ENCODE measurements at places on chromosomes 12 and 14. TPM values are rescaled to one million over a fixed set of nuclear protein-coding genes. Genes with fewer than 3 reads are reported as not detected.

Gene NINJ2
- not detected for total RNA-seq

Gene SLCO1C1
- total RNA-seq: not detected

Gene ZNF10
- 0.25 TPM for total RNA-seq

Gene VSIG10
- 14.6 TPM for total RNA-seq

DNA sequence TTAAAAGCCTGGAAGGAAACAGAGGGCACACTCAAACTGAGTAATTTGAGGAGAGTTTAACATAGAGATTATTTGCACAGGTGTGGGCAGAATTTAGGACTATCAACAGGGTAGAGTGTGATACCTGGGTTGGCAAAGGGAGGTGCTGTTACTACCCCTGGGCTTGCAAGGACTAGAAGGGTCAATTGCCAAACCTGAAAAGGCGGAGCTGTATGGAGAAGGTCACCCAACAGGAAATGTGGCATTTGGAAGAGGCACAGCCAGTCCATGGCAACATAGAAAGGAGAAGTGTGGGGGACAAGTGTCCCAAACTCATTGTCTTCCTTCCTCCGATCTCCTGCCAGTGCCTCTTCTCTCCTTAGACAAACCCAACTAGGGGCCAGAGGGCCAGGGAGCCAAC is 21.6 kb upstream of the MED13L start:
- no peak for DNase-seq

- no peak for DNase-seq
Observed at GRCh38 chr14:52266782-52267181, 716 bp upstream of the PTGDR start.

DNA sequence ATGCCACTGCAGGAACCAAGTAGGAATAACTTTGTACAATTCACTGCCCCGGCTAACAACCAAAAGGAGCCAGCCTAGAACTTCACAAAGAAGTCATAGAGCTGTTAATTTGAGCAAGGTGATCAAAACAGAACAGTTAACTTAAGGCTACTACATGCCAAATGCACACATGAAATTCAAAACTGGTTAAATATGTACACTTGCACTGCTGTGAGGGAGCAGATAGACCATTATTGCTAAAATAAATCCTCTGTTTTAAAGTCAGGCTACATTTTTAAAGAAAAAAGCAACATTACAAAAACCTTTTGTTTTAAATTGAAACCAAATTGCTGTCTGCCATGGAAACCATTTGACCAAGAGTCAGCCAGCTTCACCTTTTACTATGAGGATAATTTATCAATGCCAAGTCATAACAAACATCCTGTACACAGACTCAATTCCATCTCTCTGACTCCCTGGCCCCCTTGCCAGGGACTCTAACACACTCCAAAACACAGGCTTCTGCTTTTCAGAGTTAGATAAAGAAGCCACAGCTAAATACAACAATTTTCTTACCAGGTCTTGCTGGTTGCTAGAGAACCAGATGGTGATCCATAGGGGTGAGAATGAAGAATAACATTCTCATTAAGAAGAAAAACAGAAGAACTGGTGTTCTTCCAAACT is 84.0 kb downstream of the LRP6 start:
- no peak for DNase-seq

DNA sequence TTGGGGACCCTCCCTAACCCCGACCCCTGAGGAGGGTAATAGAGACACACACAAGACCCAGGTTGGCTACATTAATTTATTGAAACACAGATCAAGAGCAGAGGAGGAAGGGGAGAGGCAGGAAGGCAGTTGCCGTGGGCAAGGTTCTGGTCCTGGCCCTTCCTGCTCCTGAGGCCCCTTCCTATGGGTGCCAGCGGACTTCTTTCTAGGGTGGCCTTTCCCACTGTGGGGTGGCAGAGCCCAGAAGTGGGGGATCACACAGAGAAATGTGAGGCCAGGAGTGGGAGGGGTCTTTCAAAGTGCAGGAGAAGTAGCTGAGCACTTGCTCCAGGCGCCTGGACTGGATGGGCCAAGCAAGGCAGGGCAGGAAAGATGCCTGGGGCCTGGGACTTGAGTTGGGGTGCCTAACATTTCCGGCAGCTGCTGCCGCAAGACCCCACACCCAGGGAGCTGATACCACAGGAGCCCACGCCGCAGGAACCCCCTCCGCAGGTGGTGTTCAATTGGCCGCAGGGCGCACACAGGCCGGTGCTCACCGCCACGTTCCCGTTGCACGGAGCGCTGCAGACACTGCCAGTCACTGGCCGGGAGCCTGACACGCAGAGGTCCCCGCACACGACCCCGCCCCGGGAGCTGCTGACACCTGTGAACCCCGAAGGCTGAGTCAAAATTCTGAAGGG is 5.3 kb downstream of the KRT81 start:
- DNase-seq: no peak

- no peak for DNase-seq
Observed at GRCh38 chr12:26690601-26691000, 142.4 kb downstream of the ITPR2 start.

DNA sequence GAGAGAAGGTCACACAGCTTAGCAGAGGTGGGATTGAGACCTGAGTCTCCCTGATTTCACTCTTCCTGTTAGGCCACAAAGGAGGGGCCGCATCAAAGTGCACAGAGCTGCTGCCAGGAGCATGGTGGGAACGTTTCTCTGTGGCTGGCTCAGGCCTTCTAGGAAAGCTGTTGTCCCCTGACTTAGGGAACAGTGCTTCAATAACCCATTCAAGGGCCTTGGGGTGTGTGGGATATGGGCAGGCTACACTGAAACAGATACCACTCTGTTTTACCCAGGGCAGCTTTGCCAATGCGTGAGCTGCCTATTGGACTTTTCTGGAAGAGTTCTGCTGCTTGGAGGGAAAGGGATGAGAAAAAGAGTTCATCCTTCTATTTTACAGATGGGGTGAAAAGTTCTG is 110.0 kb downstream of the ADCK1 start:
- no peak for DNase-seq

GRCh38 chr12:98516111-98516873 is 902 bp downstream of the TMPO start:
- DNase-seq: peak; percentile 82

DNA sequence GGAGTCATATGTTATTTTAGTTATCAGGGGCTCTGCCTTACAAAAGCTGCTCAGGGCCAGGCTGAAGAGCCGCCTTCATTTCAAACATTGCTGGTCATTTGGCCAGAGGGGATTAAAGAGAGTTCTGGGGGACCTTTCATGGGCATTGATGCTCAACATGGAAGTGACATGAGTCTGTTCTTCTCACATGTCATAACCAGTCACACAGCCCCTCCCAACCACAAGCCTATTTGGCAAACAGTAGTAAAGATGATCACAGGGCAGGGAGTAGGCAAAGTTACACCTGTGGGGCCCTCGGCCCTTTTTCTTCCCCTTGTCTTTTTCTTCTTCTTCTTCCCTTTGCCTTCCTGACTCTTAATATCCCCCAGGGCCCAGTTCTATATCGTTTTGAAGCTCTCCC is 33.3 kb downstream of the CFAP54 start:
- DNase-seq: no peak

GRCh38 chr12:74539765-74540526 is 2.3 kb downstream of the ATXN7L3B start:
- no peak for DNase-seq
